ENCODE measurements at places on chromosomes 13 and 19.
A peak's percentile ranks its signal among the peaks of the same experiment; 100 is the strongest.

DNA sequence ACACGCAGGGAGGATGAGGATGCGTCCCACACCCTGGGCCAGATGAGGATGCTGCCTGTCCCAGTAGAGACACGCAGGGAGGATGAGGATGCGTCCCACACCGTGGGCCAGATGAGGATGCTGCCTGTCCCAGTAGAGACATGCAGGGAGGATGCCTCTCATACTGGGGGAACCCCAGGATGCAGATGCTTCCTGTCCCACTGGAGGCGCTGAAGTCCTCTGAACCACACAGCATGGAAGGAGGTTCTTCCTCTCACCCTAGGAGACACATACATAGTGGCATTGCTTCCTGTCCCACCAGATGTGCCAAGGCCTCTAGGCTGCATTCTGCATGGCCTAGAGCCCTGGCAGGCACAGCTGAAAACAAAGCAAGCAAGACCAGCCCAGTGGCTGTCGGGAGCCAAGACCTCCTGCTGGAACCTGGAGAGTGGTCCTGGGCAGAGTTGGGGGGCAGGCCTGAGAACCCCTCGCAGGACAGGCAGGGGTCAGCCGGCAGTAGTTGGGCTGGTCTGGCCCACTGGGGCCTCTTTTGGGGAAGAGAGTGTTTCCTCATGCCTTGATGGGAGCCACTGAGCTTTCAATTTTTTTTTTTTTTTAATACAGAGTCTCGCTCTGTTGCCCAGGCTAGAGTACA is 4.3 kb downstream of the HPN start:
- DNase-seq = no peak

DNA sequence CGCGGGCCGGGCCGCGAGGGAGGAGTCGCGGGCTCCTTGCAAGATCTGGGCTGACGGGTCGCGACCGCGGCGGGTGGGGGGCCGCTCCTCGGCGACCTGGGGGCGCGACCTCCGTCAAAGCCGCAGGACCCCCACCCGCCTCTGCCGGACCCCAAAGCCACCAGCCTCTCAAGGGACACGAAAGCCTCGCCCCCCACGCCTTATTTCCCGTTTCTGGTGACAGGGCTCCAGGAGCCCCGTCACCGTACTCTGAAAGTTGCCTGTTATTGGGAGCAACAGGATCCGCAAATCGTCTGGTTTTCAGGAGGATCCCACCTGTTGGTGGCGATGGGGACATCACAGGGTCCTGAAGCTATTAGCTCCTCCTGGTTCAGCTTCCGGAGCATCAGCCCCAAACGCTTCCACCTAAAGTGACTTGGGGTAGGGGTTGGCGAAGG is 530 bp downstream of the MAU2 start:
- peak; percentile 19 for DNase-seq

DNA sequence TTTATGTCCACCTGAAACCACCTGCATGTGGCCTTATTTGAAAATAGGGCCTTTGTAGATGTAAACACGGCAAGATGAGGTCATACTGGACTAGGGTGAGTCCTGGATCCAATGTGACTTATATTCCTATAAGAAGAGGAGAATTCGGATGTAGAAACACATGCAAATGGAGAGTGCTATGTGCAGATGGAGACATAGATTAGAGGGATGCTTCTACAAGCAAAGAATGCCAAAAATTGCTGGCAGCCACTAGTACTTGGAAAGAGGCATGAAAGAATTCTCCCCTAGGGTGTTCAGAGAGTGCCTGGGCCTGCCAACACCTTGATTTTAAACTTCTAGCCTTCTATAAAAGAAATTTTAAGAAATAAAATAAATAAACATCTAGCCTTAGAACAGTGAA is 226.1 kb downstream of the RFC3 start:
- no peak for DNase-seq

DNA sequence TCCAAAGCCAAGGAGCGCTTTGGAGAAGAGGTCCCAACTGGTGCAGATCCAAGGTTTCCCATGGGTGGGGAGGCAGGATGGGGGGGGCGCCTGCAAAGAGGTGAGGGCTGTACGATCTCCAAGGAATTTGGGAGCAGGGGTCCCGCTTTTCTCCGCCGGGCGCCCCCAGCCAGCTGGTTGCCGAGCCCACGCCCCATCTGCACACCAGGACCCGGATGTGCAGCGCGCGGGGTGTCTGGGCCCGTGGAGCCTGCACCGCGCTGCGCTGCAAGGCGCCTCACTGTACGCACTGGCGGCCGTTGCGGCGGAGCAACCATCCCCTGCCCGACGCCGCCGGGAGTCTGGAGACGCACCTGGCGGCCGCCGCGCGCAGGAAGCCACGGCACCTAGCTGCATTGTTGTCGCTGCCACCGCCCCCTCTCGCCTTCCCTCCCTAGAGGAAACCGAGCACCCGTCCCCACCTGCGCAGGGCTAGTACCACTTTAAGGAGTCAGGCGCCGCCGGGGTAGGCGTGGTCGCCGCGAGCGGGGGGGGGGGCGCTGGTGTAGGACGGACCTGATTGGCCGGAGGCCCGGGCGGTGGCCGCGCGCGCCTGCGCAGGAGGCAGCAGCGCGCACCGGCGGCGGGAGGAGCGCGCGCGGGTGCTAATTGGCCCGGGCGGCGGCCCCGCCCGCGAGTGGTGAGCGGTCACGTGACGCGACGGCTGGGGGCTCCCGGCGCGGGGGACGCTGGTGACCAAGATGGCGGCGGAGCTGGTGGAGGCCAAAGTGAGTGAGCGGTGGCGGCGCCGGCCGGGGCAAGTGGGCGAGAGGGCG is at the start of gene PIAS4:
Gene PIAS4, plus strand, starts transcription at position 716 of the 815 bp plus-strand sequence. Its CDS starts 25 bp downstream, at position 741.
- DNase-seq = peak; percentile 96

- no peak for DNase-seq
Measured at GRCh38 chr13:51420681-51421490, 31.9 kb downstream of the INTS6 start.

DNA sequence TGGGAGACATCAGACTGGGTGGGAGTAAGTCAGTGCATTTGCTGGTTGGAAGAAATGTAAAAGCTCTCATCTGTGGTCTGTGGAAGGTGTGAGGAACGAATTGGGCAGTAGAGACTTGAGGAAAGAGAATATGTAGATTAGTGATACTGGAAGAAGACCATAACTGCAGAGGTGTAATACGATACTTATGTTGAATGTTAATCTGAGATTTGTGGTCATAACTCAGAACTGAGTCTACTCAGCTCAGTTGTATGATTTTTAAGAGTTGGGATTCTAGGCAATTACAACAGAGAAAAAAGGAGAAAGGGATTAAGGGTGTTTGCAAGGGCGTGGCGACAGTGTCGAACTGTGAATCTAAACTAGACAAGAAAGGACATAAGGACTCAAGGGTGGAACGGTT is 3.2 kb upstream of the IL17D start:
- DNase-seq = no peak

GRCh38 chr19:10554760-10555609 is 10.8 kb downstream of the KRI1 start:
- DNase-seq = no peak

GRCh38 chr13:94236872-94237271 is 242.6 kb downstream of the DCT start:
- DNase-seq = no peak

DNA sequence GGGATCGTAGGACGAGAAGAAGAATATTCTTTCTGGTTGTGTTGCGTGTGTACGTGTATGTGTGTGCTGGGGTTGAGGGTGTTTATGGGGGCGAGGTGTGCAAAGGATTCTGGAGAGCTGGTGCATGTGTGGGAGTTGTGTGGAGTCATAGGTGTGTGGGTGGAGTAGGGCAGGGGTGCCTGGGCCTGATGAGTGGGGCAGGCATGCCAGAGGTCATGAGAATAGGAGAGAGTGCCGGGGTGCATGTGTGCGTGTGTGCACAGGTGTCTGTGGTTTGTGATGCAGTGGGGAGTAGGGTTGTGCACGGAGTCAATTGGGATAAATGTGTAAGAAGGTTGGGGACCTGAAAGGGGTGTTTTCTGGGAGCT is 649 bp downstream of the TMEM91 start:
- no peak for DNase-seq

DNA sequence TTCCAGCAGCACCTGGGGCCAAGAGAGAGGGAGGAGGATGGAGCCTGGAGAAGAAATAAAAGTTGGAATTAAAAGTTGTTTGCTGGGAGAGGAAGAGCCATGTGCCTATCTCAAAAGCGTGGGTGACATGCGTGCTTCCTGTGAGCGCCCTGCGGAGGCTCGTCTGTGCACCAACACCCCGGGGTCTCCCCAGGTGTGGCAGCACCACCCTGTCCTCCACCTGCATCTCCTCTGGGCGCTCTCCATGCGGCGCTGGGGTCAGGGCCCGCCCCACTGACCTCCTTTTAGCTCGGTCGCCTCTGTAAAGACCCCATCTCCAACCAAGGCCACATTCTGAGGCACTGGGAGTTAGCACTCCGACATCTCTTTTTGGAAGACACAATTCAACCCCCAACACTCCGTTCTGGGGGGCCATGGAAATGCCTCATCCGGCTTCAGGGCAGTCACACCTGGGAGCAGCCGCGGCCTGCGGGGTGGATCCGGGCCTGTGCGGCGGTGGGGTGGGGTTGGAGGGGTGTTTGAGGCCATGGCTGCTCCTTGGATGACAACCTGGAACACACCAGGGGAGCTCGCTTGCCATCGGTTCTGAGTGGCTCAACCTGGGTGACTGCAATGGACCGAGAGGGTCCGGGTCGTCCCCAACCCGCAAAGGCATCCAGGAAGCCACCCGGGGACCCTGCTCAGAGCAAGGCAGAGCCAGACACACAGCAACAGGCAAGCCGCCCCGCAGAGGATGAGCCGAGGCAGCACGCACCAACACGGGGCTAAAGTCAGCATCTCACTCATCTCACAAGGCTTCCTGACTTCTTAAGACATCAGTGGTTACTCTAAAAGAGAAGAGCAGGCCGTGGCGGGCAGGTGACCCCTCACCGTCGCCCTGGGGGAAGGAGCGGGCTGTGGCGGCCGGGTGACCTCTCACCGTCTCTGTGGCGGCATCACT is 79.4 kb upstream of the MCF2L start:
- no peak for DNase-seq

GRCh38 chr13:105543742-105544141 is 991.7 kb downstream of the EFNB2 start:
- no peak for DNase-seq

DNA sequence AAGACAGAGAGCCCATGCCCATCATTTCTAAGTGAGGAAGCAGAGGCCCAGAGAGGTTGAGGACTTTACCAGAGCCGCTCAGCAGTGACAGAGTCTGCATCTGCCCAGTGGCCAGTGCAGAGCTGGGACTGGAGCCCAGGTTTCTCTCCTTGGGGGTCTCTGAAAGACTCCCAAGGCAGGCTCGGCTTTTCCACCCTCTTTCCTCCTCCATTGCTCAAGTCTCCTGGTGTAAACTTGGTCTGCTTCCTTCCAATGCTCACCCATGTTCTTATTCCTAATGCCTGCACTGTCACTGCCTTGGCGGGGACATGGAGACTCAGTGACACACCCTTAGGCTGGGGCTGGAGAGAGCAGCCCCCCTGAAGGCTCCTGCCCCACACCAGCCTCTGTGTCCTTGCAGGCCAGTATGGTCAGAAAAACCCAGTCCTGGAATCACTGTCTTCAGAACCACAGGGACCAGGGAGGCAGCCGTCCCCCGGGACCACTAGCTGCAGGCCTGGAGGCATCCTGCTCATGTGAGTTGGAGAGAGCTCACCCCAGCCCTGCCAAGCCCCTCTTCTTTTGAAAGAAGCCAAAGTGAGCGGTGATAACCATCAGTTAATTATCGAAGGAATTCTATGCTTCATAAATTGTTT is 211.0 kb upstream of the ZNF536 start:
- no peak for DNase-seq

- DNase-seq = peak; percentile 47
Measured at GRCh38 chr19:46571495-46571894, 29.6 kb upstream of the CALM3 start.

DNA sequence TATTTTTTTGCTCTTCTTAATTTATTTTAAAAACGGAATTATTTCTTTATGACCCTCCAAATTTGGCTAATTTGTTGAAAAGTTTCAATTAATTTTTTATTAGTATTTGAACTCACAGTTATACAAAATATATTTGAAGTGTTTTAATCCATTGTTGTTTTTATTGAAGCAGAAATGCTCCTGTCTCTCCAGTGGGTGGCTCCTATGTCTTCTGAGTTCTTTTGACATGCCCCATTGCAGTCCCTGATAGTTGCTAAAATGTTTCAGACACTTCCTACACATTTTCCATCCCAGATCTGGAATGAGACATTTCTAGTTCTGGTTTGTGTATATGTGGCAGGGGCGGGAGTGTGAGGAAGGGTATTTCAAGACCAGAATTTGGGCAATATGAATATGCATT is 579.4 kb upstream of the PRR20A start:
- DNase-seq = no peak

GRCh38 chr13:102141625-102142472 is 260.0 kb downstream of the FGF14 start:
- DNase-seq = peak; percentile 7

DNA sequence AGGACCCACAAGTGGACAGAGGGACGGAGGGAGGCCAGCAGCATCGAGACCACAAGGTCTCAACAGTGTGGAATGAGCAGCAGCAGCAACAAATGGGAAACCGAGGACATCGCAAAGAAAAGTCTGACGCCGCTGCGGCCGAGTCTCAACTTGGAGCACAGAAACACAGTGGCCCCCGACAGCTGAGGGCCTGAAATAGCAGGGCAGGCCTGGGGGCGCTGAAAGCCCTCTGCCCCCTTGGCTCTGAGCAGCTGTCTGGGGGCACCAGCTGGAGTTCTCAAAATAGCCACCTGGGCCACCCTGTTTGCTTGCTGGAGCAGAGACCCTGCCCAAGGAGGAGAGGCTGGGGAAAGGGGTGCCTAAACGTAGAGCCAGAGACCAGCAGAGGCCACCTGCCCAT is 5.9 kb upstream of the ISYNA1 start:
- DNase-seq = no peak

- DNase-seq = peak; percentile 86
Measured at GRCh38 chr19:49019242-49019932, 2.5 kb upstream of the LHB start.

DNA sequence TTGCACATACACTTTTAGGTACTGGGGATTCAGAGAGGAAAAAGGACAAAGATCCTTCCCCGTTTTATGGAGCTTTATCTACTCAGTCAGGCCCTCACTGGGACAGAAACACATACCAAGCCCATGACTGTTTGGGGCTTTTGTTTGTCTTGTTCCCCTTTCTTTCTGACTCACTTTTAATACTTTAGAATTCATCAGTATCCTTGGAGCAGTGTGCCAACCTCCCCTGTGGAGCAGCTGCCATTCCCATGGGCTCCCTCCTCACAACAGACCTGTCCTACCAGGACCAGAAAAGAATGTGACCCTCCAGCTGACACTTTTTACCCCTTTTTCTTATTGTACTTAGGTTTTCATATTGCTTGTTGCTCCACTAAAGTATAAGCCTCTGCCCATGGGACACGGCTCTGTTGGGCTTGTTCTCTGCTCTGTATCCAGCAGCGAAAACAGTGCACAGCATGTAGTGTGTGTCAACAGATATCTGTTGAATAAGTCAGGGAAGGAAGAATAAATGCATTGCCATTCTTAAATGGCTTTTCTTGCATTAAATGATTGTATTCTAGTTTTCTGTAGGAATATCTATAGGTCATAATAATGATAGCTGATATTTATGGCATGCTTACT is 431.1 kb downstream of the EFNB2 start:
- peak; percentile 90 for DNase-seq

DNA sequence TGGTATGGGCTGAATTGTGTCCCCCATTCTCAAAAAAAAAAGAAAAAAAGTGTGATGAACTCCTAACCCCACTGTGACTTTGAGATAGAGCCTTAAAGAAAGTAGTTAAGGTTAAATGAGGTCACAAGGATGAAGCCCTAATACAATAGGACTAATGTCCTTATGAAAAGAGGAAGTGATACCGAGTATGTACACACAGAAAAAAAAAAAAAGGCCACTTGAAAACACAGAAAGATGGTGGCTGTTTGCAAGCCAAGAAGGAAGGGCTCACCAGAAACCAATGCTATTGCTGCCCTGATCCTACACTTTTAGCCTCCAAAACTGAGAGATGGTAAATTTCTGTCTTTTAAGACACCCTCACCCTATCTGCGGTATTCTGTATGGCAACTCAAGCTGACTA is 955.6 kb downstream of the PCDH17 start:
- DNase-seq = no peak

All from LoVo (cell line).